ENCODE measurements at places on chromosomes 3 and 15.

DNA sequence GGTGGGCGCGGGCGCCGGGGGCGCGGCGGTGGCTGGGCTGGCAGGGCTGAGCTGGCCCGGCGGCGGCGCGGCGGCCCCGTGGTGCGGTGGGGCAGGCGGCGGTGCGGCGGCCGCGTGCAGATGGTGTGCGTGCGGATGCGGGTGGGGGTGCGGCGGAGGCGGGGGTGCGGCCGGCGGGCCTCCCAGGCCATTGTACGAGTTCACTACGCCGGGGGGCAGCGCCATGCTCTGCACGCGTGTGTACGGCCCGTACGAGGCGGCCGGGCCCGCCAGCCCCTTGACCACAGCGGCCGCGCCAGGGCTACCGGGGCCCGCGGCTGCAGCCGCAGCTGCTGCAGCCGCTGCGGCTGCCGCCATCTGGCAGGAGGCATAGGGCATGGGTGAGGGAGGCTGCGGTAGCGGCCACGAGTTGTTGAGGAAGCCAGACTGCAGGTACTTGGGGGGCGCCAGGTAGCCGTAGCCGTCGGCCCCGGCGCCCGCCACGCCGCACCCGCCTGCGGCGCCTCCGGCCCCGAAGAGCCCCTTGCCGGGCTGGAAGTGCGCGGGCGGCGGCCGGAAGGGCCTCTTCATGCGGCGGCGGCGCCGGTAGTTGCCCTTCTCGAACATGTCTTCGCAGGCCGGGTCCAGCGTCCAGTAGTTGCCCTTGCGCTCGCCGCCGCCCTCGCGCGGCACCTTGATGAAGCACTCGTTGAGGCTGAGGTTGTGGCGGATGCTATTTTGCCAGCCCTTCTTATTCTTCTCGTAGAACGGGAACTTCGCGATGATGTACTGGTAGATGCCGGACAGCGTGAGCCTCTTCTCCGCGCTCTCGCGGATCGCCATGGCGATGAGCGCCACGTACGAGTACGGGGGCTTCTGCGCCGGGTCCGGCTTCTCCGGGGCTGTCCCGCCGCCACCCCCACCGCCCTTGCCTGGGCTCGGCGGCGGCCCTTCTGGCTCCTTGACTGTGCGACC, 951 bp downstream of the FOXL2 start:
- DNase-seq = no peak

- no peak for DNase-seq
These were observed 49.9 kb upstream of the RAB6B start for GRCh38 chr3:133945381-133946095.

DNA sequence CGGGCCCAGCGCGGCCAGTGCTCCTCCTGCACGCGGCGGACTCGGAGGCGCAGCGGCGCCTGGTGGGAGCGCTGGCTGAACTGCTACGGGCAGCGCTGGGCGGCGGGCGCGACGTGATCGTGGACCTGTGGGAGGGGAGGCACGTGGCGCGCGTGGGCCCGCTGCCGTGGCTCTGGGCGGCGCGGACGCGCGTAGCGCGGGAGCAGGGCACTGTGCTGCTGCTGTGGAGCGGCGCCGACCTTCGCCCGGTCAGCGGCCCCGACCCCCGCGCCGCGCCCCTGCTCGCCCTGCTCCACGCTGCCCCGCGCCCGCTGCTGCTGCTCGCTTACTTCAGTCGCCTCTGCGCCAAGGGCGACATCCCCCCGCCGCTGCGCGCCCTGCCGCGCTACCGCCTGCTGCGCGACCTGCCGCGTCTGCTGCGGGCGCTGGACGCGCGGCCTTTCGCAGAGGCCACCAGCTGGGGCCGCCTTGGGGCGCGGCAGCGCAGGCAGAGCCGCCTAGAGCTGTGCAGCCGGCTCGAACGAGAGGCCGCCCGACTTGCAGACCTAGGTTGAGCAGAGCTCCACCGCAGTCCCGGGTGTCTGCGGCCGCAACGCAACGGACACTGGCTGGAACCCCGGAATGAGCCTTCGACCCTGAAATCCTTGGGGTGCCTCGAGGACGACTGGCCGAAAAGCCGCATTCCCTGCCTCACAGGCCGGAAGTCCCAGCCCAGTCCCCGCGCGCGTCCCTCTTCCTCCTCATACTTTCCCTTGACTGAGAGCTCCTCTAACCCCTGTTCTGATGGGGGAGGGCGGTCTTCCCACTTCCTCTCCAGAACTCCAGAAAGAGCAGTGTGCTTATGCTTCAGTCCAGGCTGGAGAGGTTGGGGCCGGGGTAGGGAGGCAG, 1.4 kb upstream of the IL17RC start:
- DNase-seq = peak; percentile 26

DNA sequence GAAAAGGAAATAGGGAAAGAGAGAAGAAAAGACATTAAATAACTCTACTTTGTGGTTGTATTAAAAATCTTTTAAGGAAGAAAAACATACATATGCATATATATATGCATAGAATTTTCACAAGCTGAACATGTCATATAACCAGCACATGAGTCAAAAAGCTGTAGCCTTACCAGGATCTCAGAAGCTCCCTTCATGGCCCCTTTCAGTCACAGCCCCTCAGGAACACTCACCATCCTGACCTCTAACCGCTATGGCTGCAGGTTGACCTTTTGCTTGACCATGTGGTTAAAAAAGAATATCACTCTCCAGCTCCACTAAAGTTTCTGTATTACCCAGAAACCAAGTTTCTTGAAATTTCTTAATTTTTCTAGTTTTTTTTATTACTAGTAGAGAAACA, 103.4 kb downstream of the CHST2 start:
- DNase-seq = no peak

- DNase-seq = peak; percentile 31
These were observed 14.7 kb downstream of the CHD2 start for GRCh38 chr15:92914768-92915221.

- DNase-seq = peak; percentile 16
These were observed 105.6 kb upstream of the MELTF start for GRCh38 chr3:197135212-197135611.

DNA sequence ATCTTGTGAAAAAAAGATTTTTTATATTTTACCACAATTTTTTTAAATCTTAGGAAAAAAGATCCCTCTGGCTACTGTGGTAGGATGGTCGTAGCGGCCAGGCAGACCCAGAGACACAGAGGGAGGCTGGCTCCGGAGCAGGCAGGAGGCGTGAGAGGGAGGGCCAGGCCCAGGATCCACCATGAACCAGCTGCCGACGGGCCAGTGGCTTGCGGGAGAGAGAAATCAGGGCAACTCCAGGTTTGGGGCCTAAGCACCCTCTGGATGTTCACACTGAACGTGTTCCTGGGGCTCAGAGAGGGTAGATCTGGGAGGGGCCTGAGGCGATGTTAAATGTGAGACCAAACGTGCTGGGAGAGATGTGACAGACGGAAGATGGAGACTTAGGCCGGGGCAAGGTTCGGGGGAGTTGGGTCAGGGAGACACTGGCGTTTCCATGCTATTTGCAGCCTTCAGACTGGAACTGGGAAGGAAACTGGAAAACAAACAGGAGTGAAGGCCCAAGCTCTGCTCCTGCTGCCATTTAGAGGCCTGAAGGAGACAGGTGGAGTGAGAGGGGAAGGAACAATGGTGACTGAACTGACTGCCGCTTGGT, 1.6 kb upstream of the VILL start:
- DNase-seq = no peak

- peak; percentile 34 for DNase-seq
These were observed 122.5 kb downstream of the CHST2 start for GRCh38 chr3:143242101-143242500.

- DNase-seq = no peak
These were observed 95.6 kb downstream of the ADCY5 start for GRCh38 chr3:123353227-123353849.

DNA sequence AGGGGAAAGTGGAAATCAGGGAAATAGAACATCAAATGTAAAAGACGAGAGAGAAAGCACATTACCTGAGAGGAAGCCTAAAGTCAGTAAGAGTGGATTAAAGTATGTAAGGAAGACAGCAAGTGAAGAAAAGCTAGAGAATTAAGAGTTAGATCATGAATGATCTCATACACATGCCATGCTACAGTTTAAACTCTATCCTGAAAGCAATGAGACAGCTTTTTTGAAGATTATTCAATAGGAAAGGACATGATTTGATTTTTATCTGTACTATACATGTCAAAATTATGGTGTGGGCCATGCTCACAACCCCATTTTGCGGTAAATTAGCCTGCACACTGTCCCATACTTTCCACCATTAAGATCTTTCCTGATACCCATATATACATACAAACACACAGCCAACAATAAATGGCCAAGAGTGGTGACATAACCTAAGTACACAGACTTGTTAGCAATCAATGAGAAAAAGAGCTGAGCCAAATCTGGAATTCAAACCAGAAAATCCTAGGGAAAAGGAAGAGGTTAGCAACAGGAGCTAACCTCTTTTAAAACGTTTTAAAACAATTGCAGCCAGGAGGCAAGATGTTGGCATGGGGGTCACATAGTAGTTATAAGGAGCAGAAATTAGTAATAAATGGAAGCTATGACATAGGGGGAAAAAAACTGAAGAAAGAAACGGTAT, 4.5 kb downstream of the MYO9A start:
- DNase-seq = no peak

DNA sequence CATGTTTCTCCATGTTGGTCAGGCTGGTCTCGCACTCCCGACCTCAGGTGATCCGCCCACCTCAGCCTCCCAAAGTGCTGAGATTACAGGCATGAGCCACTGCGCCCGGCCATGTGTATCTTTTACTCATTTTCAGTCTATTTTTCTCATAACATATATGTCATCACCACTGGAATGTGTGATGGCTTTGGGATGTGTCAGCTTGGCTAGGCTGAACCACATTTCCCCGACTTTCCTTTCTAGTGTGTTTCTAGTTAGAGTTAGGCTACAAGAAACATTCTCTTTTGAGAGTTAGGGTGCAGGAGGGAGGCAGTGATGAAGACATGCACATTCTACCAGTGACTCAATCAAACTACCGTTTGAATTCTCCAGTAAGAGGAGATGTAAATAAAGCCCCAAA, 444.9 kb upstream of the THBS1 start:
- DNase-seq = peak; percentile 74

- no peak for DNase-seq
These were observed 2.5 kb downstream of the ARL6IP5 start for GRCh38 chr3:69087030-69087791.

GRCh38 chr3:186640929-186641328, 730 bp downstream of the FETUB start:
- DNase-seq = no peak

GRCh38 chr3:37163262-37164015, 10.9 kb downstream of the LRRFIP2 start:
- DNase-seq = peak; percentile 94

DNA sequence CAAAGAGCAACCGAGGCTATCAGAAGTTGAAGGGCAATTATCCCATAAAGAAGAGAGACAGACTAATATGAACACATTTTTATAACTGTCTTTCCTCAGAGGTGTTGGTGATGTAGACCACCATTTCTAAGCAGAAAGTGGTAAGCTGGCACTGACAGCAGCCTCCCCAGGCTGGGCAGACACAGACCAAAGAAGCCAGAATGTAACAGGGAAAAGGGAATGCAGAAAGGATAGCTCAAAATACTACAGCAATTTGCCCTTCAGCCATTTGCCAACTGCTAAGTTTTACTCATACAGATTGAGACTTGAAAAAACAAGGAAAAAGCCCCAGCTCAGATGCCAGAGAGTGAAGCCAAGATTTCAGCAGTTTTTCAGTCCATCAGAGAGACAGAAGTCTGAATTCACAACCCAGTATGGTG, 73.5 kb upstream of the ABI3BP start:
- no peak for DNase-seq

All from HT1080 (cell line).